ENCODE measurements at places on chromosomes 5 and 9.

GRCh38 chr5:84393969-84394368, 9.3 kb upstream of the EDIL3 start:
- DNase-seq = no peak

DNA sequence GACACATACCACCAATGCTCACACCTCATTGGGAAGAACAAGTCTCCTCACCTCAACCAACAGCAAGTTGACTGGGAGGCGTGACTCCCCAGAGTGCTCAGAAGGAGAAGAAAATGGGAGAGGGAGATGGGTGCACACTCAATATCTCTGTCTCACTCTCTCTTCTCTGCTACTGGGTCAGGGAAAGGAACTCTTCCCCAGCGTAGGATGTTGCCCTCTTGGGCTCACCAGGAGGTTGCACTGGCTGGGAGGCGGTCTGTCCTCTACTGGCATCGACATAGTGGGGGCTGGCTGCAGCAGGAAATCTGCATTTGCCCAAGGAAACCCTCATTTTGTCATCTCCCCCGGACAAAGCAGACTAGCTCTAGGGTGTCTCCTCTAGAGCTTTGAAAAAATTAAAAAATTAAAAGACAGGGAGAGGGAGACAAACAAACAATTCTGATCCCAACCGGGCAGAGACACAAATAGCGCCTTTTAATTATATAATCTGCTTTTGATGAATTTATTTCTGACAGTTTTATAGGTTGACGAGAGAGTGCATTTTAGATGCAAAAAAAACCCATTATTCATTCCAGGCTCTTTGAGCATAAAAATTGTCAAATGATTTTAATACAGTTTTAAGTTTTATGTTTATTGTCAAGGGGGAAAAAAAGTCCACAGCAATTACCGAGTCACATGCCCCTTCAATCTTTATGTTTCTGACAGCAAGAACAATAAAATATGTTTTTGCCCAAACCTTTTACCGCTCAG, 179.3 kb upstream of the MVB12B start:
- DNase-seq = no peak

- DNase-seq = no peak
Measured at GRCh38 chr5:55421074-55421529, 113.3 kb downstream of the MTREX start.

DNA sequence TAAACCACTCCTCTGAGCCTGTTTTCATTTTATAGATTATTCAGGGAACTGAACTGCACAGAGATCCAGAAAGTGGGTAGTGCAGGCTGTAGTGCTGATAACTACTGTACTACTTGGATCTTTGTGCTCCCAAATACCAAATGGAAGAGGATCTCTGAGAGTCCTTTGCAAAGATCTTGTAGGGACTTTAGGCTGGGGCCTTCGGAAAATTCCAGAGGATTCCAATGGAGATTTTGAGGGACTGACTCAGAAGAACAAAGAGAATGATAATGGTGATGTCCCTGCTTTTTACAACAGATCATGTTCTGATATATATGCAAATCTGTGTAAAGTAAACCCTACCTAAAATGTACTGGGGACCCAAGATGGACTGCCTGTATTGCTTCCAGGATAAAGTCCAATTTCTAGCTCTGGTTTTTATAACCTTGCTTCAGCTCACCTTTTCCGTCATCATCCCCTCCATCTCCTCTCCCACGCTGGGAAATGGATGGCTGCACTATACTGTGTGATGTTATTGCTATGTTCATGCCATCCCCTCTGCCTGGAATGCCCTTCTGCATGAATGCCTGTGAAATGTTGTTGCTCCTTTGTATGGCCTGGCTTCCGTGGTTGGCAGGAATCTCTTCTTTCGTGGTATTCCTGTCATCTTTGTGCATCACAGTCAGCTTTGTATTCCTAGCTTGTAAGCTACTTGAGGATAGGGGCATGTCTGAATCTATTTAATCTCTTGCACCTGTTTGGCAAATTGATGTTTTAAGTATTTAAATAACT, 9.7 kb upstream of the PSMD5 start:
- DNase-seq = no peak

All from stimulated activated CD8-positive, alpha-beta memory T cell treated with anti-CD3 and anti-CD28 coated beads, Interleukin-15, amount 100 ng/mL, for 1 hour (primary cell).